Activated naive CD4-positive, alpha-beta T cell (primary cell): ENCODE measurements at places on chromosomes 6 and 20.

DNA sequence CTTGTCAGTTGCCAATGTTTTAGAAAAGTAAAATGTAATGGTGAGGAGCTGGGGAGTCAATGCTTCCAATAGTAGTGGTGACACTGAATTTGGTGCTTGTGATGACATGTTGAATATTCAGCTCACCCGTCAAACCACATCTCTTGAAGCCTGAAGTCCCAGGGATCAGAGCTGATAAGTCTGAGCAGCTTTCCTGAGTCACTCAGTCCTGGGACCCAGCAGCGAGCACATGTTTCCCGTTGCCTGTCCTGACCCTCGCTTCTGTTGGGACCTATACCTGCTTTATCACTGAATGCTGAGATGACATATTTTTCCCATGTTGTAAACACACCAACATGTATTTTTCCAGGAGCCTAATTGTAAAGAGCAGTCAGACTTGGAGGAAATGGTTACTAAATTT lies 693.6 kb downstream of the QKI start:
- no peak for DNase-seq

GRCh38 chr6:20932284-20932683 lies 398.0 kb downstream of the CDKAL1 start:
- DNase-seq, result no peak

DNA sequence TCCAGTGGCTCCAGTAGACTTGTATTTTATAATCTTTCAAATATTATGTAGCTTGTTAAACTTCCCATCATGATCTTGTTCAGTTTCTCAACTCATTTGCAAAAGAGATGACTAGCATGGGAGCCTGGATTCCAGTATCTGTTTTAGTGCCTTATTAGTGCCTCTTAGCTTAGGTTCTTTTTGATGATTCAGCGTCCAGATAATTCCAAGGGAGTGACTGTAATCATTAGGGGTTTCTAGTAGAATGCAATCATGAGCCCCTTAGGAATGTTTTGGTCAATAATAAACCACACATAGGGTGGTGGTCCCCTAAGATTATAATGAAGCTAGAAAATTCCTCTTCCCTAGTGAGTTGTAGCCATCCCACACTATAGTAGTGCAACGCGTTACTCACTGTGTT lies 7.0 kb downstream of the CD2AP start:
- DNase-seq, result no peak

DNA sequence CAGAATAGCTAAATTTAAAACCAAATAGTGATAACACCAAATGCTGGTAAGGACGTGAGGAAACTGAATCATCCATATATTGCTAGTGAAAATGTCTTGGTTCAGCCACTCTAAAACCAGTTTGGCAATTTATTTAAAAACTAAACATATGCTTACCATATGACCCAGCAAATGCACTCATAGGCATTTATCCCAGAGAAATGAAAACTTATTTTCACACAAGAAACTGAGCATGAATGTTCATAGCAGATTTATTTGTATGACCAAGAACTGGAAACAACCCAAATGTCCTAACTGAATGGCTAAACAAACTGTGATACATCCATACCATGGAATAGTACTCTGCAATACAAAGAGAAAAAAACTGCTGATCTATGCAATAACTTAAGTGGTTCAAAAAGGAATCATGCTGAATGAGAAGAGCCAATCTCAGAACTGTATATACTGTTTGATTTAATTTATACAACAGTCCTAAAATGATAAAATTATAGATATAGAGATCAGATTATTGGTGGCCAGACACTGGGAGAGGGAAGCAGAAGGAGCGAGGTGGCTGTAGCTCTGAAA lies 115.6 kb upstream of the ADGRF1 start:
- no peak for DNase-seq

DNA sequence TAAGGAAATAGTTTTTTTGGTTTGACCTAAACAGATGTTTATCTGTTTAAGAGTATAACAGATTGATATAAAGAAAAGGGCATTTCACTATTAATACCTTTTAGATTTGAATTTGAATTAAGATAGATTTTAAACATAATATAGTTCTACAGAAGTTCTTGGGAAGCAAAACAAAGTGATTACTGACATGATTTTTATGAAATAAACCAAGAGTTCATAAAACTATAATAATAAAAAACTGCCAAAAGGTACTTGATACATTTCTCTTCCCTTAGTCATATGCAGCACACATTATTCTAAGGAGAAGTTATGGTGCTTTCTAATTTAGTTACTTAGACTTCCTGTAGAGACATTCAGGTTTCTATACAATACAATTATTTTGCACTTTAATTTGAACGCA lies 9.6 kb downstream of the STXBP5 start:
- DNase-seq, result no peak

- no peak for DNase-seq
These were observed 30.8 kb upstream of the FKBP1A start for GRCh38 chr20:1423625-1424106.

GRCh38 chr20:10360878-10361277 lies 73.1 kb downstream of the MKKS start:
- DNase-seq, result no peak

GRCh38 chr6:104509355-104509754 lies 350.4 kb downstream of the HACE1 start:
- no peak for DNase-seq

DNA sequence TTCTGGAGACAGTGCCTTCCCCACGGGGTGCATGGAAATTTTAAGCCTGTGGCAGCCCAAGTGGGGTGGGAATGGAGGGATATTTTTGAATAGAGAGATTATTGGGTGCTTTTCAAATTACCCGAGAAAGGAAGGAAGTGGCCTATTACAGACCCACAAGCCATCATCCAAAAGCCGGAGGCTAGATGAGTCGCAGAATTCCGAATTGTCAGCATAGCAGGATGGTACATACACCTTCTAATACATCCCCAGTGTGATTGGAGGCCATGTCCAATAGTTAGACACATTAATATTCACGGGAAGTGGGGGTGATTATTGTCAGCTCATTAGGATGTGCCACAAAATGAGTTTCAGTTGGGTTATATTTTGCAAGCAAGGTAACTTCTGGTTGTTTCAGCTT lies 133.0 kb downstream of the FIG4 start:
- no peak for DNase-seq

GRCh38 chr6:35058865-35059522 lies 82.1 kb downstream of the TCP11 start:
- DNase-seq, result no peak

- DNase-seq, result no peak
These were observed 33.0 kb upstream of the SPDEF start for GRCh38 chr6:34589140-34589539.

DNA sequence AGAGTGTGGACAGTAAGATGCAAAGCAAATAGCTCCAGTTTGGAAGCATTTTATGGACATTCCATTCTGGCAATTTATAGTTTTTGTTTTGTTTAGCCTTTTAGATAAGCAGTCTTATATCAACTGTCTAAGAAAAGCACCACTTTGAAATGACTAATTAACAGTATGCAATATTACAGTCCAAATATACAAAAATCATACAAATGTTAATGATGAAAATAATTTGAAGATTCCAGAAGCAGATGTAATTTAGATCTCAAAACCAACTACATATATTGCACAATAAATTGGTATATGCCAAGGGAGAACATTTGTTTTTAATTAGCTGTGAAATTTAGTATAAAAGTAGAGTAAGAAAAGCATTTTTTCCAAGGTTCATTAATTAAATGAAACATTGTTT lies 158.8 kb downstream of the KIF6 start:
- no peak for DNase-seq

DNA sequence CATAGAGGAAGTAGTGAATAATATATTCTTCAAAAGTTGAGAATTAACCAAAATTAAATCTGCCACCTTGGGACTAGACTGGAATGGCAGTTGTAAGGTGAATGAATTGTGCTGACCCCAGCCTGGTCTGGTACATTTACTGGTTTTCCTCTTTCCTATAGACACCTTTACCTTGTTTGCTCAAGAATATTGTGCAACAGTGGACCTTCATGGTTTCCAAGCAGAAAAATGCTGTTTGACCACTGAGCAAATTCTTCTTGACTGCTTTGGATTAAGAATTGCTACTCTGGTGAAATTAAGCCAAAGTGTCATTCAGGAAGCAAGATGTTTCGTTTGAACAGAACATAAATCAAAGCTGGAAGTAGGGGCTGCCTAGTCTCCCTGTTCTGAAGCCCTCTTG lies 156.6 kb upstream of the TAB2 start:
- DNase-seq, result no peak

- no peak for DNase-seq
These were observed 225.3 kb downstream of the TINAG start for GRCh38 chr6:54533567-54533966.
